Stimulated activated CD8-positive, alpha-beta memory T cell treated with anti-CD3 and anti-CD28 coated beads, Interleukin-15, amount 100 ng/mL, for 24 hours (primary cell): ENCODE measurements at places on chromosomes 6 and 20.

DNA sequence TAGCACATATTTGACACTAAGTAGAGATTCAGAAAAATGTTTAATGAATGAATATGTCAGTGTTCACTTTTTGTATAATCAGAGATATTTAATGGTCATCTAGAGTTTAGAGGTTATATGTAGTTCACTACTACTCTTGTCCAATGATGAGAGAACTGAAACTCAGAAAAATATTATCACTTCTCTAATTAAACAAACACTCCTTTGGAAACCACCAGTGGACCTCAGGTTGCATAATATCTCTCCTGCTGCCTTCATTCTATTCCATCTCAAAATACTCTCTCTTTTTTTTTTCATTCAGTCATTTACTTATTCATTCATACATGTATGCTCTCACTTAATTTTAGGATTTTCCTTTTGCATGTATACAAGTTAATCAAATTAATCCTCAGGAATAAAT, 423.1 kb upstream of the RNF217 start:
- DNase-seq = no peak

DNA sequence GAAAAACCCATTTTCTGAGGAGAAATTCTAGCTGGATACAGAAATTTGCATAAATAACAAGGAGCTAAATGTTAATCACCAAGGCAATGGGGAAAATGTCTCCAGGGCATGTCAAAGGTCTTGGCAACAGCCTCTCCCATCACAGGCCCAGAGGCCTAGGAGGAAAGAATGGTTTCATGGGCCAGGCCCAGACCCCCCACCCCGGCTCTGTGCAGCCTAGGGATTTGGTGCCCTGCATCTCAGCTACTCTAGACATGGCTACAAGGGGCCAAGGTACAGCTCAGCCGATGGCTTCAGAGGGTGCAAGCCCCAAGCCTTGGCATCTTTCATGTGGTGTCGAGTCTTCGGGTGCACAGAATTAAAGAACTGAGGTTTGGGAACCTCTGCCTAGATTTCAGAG, 321.2 kb upstream of the ID4 start:
- no peak for DNase-seq

- no peak for DNase-seq
Measured at GRCh38 chr20:15449061-15449460, 1111.6 kb upstream of the FLRT3 start.

DNA sequence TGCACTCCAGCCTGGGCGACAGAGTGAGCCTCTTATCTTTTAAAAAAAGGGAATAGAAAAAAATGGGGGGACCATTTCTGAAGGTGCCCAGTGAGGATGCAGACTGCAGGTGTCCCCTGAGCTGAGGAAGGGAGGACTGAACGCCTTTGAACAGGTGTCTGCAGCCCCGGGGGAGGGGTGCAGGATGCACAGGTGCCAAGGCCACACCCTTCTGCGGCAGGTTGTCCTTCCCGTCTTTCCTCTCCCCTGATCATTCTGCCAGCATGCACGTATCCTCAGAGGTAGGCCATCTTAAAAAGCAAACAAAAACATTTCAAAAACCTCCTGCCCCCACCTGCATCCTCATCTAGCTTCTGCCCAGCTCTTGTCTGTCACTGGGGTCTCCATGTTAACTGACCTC, 101.3 kb downstream of the MTHFD1L start:
- DNase-seq = no peak

DNA sequence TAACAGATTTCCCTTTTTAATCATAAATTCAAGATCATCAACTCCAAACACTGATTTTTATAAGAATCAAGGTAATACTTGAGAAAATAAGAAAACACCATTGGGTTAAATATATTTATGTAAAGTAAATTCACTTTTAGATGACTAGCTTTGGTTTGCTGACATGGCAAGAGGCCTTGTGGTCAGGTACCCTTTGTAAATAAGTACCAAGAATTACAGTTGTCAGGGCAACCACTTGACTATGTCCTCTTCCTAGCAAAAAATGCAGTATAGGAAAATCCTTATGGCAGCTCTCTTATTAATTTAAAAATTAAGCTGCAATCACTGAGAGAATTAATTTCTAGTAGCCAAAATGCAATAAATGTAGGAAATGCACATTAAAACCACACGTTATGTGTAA, 153.8 kb downstream of the INSM1 start:
- no peak for DNase-seq

- DNase-seq = no peak
Measured at GRCh38 chr6:167094436-167094819, 28.5 kb upstream of the CCR6 start.

DNA sequence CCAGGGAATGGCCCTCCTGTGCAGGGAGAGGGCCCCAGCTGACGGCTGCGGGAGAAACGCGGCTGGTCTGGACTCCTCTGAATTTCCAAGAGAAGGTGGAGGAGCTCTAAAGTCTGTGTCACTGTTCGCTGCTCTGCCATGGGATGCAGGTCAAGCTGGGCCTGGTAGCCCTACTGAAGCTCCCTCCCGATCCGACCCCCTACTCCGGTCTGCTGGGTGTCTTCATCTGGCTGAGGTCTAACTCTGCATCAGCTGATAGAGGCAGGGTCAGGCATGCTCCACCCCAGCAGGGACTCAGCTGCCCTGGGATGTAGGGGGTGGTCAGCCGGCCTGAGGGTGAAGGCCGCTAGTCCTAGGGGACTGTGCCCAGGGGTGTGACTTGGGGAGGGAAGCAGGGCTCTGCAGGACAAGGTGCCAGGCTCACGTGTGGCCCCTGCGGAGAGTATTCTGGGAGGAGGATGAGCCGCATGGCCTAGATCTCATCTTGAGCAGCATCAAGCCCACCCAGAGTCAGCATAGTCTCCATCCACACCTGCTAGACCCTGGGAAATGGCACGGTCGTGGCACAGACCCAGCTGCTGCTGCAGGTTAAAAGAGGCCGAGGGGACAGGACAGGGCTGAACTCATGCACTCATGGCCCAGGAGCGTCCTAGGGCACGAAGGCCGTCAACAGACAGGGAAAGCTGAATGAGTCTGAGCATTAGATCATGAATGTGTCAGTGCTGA, 1.4 kb downstream of the CST3 start:
- DNase-seq = no peak

GRCh38 chr20:1618954-1619540, 762 bp downstream of the SIRPB1 start:
- DNase-seq = no peak

- DNase-seq = no peak
Measured at GRCh38 chr6:99233219-99233618, 116.3 kb downstream of the FAXC start.

- no peak for DNase-seq
Measured at GRCh38 chr6:66423047-66423446, 716.0 kb upstream of the EYS start.

DNA sequence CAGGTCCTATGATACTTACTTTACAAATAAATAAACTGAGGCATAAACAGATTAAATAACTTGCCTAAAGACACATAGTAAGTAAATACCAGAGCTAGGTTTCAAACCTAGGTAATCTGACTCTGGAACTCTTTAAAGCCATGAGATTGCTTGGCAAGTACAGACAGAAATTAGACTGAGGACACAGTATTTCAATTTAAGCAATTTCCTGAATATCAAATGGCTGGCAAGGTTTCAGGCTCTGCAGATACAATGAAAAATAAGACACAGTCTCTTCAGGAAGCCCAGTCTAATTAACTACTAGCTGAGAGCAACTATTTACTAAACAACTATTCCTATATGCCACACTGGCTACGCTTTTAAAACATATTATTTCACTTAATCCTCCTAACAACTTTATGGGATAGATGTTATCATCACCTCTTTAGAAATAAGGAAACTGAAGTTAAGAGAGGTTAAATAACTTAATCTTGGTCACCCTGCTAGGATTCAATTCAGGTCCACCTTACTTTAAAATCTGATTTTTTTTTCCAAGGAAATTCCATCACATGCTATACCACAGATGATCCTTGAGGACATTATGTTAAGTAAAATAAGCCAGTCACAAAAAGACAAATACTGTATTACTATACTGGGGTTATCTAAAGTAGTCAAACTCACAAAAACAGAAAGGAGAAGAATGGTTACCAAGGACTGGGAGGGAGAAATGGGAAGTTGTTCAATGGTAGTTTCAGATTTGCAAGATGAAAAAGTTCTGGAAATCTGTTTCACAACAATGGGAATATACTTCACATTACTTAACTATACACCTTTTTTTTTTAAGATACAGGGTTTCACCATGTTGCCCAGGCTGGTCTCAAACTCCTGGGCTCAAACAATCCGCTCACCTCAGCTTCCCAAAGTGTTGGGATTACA, 4.1 kb downstream of the TRPC4AP start:
- DNase-seq = no peak

GRCh38 chr6:39426073-39426456, 103.6 kb upstream of the KCNK16 start:
- no peak for DNase-seq

DNA sequence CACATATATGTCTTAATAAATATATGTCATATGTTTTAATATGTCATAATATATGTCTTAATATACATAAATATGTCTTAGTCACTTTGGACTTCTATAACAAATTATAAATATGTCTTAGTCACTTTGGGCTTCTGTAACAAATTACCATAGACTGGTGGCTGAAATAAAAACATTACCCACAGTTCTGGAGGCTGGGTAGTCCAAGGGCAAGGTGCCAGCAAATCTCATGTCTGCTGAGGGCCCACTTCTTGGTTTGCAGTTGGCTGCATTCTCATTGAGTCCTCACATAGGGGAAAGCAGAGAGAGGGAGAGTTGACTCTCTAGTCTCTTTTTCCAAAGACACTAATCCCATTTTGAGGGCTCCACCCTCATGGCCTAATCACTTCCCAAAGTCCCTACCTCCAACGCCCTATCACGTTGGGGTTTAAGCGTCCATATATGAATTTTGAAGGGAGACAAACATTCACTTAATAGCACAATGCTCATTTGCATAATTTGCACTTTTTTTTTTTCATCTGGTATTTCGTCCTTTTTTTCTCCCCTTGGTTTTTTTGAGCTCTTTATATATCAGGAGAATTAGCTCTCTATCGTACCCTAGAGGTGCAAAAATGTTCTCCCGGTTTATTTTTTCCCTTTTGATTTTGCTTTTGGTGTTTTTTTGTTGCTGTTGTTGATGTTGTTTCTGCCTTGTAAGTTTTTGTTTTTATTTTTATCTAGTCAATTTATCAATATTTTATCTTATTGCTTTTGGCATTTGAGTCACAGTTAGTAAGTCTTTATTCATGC, 266.4 kb downstream of the PLCB1 start:
- no peak for DNase-seq

DNA sequence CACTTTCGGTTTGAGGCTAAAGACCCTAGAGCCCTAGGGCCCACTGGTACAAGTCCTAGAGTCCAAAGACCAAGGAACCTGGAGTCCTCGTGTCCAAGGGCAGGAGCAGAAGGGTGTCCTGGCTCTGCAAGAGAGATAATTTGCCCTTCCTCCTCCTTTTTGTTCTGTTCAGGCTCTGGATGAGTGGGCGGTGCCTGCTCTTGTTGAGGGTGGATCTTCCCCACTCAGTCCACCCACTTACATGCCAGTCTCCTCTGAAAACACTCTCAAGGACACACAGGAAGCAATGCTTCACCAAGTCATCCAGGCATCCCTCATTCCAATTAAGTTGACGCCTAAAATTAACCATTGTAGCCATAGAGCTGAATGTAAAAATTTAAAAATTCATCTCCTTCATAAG, 102.1 kb downstream of the UST start:
- no peak for DNase-seq

GRCh38 chr6:105733556-105734162, 330.8 kb upstream of the PREP start:
- no peak for DNase-seq

GRCh38 chr6:42259286-42259685, 41.6 kb upstream of the MRPS10 start:
- DNase-seq = no peak

DNA sequence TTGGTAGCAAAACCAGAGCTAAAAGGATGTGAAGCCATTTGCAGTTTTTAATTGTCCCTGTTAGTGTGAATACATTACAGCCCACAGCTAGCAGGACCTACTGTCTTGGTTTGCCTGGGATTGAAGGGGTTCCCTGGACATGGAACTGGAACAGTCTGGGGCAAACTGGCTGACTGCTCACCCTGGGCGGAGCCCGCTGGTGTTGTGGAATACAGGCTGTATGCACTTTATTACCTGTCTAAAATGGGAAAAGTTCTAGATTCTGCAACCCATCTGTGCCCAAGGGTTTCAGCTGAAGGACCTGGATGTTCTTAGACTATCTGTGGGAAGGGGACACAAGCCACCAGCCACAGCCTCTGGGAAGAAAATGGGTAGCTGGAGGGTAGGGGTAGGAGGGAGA, 12.2 kb upstream of the CDKN1A start:
- DNase-seq = no peak

DNA sequence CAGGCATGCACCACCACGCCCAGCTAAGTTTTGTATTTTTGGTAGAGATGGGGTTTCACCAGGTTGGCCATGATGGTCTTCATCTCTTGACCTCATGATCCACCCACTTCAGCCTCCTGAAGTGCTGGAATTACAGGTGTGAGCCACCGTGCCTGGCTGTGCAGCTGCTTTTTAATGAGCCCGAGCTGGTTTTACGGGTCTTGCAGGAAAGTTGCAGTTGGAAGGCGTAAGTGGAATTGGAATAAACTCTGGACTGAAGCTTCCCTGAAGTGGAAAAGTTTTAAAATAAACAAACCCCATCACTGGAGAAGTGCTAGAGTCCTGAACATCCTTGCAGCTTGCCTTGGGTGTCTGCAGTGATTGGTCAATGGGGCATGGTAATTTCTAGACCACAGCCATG, 40.4 kb downstream of the KIF25 start:
- DNase-seq = no peak

DNA sequence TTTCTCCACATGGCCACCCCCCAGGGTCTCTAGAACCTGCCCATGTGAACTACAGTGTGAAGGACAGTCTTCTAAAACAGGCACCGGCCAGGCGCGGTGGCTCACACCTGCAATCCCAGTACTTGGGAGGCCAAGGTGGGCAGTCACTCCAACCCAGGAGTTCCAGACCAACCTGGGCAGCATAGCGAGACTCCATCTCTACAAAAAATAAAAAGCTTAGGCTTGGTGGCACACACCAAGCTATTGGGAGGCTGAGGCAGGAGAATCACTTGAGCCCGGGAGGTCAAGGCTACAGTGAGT, 13.7 kb downstream of the ACSS1 start:
- DNase-seq = no peak

GRCh38 chr20:3686867-3687321, 5.1 kb upstream of the ADAM33 start:
- DNase-seq = no peak

GRCh38 chr6:116352515-116353471, 18.0 kb upstream of the DSE start:
- no peak for DNase-seq

- DNase-seq = no peak
Measured at GRCh38 chr6:168033791-168034190, 36.3 kb downstream of the KIF25 start.
